ENCODE measurements at places on chromosomes 5 and 9.

DNA sequence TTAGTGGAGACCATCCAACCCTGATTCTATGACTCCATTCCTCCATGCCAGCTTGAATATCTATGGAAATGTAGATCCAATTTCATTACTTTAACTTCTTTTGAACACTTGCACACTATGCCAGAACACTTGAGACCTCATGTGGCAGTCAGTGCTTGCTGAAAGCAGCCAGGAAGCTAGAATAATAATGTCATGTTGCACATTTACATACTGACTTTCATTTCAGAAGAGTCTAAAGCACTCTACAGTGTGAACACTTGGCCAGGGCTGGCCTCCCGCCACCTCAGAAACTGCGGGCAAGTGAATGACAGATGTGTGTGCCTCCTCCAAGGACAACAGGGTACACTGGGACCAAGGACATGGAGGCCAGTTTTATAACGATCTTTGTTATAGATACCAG is 97.3 kb downstream of the SLF1 start:
- no peak for DNase-seq

GRCh38 chr5:101080462-101081240 is 177.6 kb upstream of the ST8SIA4 start:
- DNase-seq, result no peak

GRCh38 chr5:179418972-179419371 is 73.7 kb upstream of the ADAMTS2 start:
- no peak for DNase-seq

DNA sequence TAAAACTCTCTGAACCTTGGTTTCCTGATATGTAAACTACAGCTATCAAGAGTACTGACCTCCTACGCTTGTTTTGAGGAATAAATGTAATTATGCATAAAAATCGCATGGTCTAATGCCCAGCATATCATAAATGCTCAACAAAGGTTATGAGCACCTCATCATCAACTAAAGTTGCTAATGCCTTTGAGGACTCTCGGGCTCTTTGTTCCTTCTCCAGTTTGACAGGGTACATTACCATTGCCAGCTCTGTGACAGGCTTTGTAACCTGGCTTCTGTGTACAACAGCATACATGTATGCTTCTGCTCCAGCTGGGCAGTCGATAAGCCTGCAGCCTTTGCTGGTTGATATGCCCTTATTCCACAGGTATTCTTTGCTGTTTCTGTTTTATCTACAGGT is 95.2 kb downstream of the C9orf152 start:
- DNase-seq, result no peak

DNA sequence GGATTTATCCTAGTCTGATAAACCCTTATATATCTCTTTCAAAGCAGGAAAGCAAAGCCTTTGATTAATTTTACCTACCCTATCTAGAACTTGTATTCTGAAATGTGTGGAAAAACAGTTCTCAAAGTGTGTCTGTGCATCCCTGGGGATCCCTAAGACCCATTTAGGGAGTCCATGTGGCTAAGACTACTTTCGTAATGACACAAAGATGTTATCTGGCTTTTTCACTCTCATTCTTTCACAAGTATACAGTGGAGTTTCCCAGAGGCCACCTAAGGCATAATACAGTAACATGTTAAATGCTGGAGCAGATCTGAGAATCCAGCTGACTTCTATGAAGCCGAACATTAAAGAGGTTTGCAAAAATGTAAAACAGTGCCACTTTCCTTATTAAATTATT is 54.3 kb upstream of the TNFSF15 start:
- no peak for DNase-seq

- no peak for DNase-seq
Observed at GRCh38 chr5:172133359-172134029, 54.5 kb downstream of the STK10 start.

- DNase-seq, result no peak
Observed at GRCh38 chr5:29061381-29061780, 2023.0 kb upstream of the CDH9 start.

DNA sequence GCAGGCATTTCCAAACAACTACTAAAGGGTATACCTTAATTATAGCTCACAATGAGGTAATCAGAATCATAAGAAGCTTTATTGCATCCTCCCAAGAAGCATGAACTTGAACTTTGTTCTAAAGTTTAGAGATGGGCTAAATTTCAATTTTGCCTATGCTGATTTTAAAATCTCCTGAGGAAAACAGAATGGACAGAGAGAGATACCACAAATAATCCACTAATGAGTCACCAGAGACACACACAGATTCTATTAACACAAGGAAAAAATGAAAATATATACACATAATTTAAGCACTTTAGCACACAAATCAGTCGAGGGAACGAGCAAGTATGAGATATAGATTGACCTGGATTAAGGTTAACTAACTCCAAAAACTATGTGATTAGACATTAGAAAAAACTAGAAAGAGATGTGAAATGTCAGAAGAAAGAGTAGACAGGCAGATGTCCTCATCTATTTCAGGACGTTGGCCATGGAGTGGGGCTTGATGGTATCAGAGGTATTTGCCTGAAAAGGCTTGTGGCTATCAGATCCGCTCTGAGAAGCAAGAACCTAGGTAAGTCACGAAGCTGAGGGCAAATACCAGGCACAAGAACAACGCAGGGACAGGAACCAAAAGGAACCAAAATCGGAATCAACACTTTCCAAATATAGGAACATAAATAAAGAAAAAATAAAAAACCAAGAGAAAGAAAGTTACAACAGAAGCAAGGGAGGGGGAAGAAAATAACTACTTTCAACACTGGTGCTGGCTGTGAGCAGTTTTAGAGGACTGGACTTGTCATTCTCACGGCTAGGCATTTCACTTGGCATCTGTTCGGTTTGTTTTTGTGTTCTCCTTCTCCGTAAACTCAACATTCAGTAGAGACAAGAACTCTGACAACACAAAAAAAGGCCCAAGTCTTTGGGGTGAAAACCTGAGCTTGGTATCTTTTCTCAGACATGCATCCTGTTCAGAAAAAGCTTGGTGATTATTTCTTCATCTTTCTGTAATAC is 294.6 kb upstream of the PUM3 start:
- no peak for DNase-seq

GRCh38 chr5:108145351-108145750 is 236.5 kb downstream of the FBXL17 start:
- no peak for DNase-seq

DNA sequence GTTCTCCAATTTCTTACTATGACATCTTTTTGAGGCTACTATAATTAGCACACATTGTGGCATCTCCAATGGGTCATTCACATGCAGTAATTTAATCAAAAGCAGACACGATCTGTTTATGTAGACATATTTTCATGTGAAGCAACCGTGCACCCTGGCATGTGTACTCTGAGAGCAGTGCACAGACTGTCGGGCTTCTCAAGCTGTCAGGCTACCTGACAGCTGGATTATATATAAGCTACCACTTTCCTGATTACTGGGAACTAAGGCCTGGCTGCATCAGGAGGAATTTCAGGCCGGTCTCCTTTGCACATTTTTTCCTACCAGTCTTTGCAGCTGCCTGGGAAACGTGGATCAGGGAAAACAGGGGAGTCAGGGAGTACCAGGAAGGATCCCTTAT is 197.5 kb downstream of the MAPKAP1 start:
- no peak for DNase-seq

GRCh38 chr9:17528859-17529258 is 50.0 kb upstream of the SH3GL2 start:
- DNase-seq, result no peak

GRCh38 chr9:117414906-117415331 is at the start of gene ASTN2:
Gene ASTN2, minus strand, starts transcription at chr9:117415057. Its CDS starts 119 bp downstream, at chr9:117414938.
- DNase-seq, result no peak

- no peak for DNase-seq
Observed at GRCh38 chr5:36181774-36182173, 29.9 kb downstream of the SKP2 start.

DNA sequence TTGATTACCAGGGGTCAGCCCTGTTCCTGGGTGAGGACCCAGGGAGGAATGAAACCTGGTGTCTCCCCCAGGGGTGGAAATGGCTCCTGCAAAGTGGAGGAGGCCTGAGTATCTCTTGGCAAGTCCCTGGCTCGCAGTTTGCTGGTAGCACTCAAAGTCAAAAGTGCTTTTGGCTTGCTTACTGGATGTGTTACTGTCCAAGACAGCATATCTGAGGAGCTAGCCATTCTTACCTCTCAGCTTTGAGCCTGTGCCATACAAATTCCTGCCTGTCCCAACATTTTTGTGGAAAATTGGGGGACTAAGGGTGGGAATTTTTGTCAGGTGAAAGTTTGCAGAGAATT is 9.9 kb downstream of the ZNF618 start:
- no peak for DNase-seq

- DNase-seq, result no peak
Observed at GRCh38 chr5:154189256-154189818, 1.2 kb upstream of the GALNT10 start.

- no peak for DNase-seq
Observed at GRCh38 chr5:116135344-116135743, 50.5 kb downstream of the COMMD10 start.

GRCh38 chr5:10324518-10325370 is 17.0 kb upstream of the CMBL start:
- no peak for DNase-seq

- DNase-seq, result no peak
Observed at GRCh38 chr9:117224695-117225094, 190.2 kb downstream of the ASTN2 start.

- DNase-seq, result no peak
Observed at GRCh38 chr9:127539259-127539981, 72.7 kb upstream of the STXBP1 start.

DNA sequence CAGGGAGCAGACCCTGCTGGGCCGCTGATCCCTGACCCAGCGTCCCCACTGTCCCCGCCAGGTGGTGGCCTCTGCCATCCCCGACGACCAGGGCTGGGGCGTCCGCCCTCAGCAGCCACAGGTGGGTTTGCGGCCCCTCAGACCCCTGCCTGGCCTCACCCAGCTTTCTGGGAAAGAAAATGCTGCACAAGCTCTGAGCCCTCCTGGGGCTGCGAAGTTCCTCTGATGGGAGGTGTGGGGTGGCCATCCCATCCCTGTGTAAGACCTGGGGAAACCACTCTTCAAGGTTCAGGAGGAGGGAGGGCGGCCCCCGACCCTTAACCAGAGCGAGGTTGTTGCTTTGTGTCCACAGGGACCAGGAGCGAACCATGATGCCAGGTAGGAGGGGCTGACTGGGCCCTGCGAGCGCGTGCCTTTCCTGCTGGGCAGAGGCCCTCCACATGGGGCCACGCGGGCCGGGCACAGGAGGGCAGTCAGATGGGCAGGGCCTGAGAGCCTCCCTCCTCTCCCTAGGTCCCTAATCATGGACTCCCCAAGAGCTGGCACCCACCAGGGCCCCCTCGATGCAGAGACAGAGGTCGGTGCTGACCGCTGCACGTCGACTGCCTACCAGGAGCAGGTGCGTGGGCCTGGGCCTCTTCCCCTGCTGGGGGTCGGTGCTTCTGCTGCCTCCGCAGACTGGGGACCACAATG is 7.7 kb downstream of the NOXA1 start:
- no peak for DNase-seq

DNA sequence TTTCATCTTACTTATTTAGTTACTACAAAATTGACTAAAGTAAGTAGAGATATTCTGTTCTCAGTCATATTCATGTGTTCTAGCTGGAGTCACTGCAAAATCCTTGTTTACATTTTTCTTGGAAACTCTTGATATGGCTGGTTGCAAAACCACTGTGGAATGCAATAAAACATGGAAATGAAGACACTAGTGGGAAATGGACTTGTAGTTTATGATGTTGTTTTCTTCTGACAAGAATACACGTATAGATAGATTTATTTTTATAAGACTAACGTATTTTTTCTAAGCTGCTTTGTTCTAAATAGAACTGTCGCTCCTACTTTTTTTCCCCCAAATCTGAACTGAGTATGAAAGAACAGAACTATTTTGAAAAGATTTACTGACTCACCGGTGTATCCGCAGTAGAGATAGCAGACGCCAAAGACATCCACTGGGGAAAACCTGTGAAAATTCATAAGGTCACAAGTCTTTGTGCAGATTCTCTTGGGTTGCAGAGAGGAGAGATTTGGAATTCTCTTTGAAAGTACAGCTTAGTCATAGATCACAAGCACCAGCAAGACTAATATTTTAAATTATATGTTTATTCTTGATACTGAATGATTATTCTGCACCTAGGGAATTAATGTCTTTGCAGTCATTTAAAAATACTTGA is 119.6 kb upstream of the TAF11L2 start:
- DNase-seq, result no peak

GRCh38 chr5:14783691-14784090 is 87.9 kb downstream of the ANKH start:
- DNase-seq, result no peak

- no peak for DNase-seq
Observed at GRCh38 chr5:170190436-170191134, 42.2 kb upstream of the C5orf58 start.

DNA sequence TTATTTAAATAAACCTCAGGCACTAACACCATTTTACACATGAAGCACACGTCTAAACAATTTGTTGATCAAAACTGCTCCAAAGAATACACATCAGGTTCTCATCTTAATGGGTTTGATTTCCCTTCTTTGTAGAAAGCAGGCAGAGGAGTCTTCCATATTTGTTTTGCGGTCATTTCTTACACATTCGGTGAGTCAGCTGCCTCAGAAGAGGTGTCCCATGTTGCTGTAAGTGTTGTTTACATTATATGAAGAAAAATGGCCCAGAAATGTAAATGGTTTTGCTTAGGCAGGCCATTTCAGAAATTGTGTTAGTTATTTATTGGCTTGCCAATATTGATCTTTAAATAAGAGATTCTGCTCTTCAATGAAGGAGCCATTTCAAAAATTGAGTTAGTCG is 325.8 kb downstream of the TENT4A start:
- no peak for DNase-seq

DNA sequence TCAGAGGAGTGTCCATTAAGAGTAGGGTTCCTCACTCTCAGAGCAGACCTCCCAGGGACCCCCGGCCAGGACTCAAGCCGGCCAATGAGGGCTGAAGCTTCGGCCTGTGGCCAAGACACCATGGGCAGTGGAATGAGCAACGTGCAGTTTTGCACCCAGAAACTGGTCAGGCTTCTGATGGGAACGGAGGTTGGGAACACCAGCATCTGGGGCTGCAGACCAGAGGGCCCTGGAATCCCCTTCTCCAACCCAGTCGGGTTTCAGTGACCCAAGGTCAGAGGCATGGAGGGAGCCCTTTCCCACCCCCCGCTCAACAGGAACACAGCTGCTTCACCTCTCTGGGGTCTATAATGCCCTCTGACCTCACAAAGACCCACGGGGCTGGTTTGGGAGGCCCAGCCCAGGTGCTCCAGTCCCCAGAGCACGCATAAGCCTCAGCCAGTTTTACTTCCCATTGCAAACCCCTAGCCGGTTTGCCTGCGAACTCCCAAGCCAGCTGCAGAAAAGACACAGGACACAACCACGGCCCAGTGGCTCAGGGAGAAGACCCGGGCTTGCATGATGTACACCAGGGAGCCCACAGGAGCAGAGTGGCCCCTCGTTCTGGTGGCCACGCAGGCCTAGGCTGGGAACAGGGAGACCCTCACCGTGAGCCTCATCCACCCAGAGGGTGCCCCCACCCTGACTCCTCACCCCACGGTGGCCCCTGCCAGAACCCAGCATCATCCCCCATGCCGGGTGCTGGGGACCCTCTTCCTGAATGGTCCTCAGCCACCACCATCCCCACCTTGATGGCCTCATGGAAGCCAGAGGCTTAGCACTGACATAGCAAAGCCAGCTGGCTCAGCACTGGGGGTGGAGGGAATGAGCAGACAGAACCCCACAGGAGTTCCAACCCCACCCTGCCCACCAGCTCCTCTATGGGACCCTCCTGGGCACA is 30.6 kb downstream of the VAV2 start:
- no peak for DNase-seq

GRCh38 chr5:55911784-55912653 is 60.9 kb downstream of the IL31RA start:
- DNase-seq, result no peak

- DNase-seq, result no peak
Observed at GRCh38 chr5:179275941-179276837, 69.1 kb downstream of the ADAMTS2 start.

- no peak for DNase-seq
Observed at GRCh38 chr5:135243556-135244285, 155.3 kb downstream of the MACROH2A1 start.

Measured in activated CD8-positive, alpha-beta memory T cell treated with anti-CD3 and anti-CD28 coated beads for 1 hour (primary cell).